ENCODE measurements at places on chromosomes 13 and 19.

DNA sequence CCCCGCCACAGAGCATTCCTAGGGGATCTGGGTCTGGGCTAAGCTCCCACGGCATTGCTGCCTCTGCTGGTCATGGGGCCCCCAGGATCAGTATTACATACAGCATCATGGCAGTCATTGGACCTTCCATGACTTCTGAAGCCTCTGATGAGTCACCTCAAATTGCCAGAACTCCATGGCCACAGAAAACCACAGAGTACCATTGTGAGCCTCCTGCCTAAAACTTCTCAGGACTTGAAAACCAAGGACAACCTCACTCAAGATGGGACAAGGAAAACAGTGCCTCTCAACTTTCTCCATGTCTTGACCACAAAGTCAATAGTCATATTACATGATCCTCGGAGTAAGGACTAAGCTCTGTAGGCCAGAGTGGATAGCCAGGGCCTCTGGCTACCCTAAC is 306.0 kb downstream of the GPC5 start:
- no peak for DNase-seq

DNA sequence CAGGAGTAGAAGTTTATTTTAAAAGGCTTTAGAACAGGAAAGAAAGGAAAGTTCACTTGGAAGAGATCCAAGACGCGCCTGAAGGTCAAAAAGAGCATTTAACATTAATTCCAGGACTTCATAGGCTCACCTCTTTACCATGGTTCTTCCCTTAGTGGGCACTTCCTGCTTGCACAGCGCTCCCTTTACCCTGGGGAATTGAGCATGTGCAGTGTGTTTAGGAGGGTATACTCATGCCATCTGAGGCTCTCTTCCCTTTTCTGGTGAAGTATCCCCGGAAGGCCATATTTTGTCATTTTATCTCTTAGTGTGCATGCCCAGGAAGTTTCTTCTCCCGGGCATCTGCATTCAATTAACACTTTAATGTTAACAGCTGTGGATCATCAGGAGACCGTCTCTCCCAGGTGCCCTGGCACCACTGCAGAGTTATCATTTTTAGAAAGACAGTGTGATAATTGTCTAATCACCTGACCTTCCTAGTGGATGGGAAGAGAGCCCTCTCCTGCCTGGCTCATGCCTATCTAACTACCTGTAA is 66.1 kb upstream of the ABCC4 start:
- DNase-seq = peak; percentile 12

DNA sequence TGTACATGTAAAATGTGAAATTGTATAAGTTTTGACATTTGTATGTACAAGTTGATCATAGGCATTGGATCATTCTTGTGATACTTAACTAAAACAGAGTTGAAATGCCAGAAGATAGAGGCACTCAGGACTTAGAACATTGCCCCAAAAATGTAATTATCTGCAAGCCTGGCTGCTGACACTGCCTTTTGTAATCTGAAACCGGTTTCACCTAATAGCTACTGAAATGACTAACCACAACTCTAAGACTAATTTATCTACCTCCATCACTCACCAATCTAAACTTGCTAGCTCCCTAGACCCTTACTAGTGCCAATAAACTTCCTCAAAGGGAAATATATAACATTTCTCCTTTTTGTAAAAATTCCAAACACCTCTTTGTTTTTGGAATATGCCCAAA is 2596.2 kb downstream of the PCDH9 start:
- DNase-seq = no peak

GRCh38 chr19:392375-392970 is 16.5 kb downstream of the C2CD4C start:
- DNase-seq = no peak

DNA sequence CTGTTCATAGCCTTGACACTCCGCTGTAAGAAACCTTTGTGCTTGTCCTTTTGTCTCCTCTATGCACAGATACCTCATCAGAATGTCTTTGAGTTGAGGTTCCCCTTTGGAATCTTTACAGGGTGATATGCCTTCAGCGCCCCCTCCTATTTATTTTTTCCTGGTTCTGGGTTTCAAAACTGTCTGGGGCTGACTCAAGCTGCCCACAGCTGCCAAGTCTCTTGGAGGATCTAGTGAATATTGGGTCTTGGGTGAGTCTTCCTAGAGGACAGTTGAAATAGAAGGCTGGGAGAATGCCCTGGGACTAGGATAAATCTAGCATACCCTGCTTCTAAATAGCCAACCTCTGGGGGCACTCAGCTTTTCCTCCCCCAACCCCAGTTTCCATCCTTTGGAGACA is 930 bp downstream of the ZNF136 start:
- DNase-seq = no peak

GRCh38 chr19:47427241-47428176 is 8.2 kb upstream of the MEIS3 start:
- DNase-seq = peak; percentile 80

Data from BE2C (cell line).